ENCODE measurements at places on chromosomes 4 and X.
A peak's percentile ranks its signal among the peaks of the same experiment; 100 is the strongest.

DNA sequence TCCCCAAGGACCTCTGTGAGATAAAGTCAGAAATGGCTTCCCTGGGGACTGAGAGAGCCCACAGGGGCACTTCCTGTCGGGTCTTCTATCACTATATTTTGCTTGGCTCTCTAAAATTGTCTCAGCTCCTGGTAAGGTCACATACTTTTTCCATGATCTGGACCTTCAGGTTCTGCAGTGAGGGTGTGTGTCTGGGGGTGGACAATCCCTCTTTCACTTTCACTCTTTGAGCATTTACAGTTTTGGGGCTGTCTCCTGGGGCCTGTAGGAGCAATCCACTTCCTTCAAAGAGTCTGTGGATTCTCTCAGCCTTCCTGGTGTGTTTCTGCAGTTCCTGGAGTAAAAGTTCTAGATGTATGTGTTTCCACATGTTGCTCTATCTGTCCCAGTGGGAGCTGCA, 335.7 kb downstream of the FSTL5 start:
- peak; percentile 79 for DNase-seq

DNA sequence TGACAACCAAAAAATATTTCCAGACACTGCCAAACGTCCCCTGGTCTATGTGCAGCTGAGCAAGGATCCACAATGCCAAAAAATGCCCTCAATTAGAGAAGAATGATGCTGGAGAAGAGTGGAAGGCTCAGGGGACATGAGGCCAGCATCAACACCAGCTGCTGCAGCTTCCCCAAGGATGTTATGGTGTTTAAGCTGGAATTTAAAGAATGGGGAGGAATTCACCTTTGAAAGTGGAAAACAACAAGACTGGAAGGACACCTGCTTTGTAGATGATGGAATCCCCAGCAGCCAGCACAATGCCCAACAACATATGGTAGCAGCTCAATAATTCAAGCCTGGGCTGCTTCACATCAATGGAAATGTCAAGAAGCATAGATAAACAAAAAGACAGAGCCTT, 20.3 kb upstream of the SMPX start:
- no peak for DNase-seq

DNA sequence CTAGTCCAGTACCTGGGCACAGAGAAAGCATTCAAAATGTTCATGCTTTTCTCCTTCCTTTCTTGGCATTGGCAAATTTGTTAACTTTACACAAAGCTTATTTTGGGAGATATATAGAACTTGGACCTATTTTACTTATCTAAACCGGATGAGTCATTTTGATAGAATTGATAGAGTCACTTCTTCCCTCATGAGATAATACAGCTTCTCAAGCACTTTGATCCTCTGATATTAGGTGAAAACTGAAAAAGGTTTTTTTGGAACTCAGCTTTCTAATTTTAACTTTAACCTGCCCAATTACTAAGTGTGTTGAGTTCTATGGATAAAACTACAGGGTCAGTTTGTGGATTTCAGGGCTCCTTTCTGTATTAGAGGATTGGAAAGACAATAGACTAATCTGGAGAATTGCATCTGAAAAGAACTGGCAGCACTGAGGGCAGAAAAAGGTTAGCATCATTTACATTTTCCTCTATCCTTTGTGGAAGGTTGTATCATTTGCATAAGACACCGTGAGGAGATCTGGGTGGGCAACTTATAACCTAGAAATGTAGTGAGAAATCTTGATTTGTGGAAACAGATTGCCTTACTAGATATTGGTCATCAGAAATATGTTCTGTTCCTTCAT, 2.4 kb downstream of the WDR44 start:
- no peak for DNase-seq

DNA sequence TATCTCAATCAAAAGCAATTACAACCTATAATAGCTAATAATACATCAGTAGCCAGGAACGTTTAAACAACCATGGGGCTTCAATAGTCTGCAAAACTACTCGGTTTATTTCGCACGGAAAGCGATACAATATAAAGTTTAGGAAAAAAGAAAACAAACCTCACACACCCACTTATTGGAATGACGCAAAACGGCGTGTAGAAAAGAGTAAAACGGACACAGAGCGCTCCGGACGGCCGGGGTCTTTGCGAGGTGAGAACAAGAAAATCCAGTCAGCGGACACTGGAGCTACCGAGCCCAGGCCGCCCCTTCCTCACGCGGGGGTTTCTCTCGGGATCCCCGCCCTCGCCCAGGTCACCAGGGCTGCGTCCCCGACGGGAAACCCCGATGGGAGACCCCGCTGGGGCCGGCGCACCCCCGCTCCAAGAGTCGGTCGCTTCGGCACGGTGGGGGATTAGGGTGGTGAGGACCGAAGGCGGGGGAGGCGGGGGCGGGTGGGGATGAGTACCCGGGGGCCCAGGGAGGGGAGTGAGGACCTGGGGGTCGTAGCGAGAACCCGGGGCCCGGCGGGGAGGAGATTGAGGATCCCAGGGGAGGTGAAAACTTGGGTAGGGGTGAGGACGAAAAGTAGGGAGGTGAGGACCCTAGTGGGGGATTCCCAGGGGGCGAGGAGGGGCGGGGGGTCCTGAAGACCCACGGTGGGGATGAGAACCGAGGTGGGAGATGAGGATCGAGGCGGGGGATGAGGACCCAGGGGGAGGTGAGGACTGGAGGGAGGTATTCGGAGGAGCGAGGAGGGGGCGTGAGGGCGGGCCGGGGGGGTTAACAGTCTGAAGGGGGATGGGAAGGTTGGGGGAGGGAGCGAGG, 737 bp downstream of the NELFA start:
- DNase-seq: peak; percentile 15

DNA sequence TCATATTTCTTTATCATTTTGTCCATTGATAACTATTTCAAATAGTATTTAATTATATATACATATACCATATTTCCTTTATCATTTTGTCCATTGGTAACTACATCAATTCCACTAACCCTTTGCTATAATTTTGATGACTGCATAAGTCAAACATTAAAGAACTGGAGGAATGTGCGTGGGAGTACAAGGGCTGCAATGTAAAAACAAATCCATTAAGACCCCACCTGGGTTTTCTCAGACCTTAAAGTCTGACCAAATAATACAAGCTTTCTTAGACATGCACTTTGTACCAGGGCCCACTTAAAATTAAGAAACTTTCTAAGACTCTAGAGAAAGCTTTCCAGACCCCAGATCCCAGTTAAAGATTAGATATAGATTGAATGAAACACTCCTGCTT, 1622.4 kb upstream of the PCDH10 start:
- no peak for DNase-seq

- DNase-seq: no peak
Measured at GRCh38 chr4:158965226-158965625, 137.7 kb upstream of the RAPGEF2 start.

GRCh38 chr4:107751670-107752069, 31.6 kb upstream of the PAPSS1 start:
- no peak for DNase-seq

GRCh38 chr4:139950568-139950967, 203.4 kb downstream of the MAML3 start:
- peak; percentile 94 for DNase-seq

GRCh38 chrX:132983496-132983895, 25.1 kb upstream of the HS6ST2 start:
- DNase-seq: no peak

DNA sequence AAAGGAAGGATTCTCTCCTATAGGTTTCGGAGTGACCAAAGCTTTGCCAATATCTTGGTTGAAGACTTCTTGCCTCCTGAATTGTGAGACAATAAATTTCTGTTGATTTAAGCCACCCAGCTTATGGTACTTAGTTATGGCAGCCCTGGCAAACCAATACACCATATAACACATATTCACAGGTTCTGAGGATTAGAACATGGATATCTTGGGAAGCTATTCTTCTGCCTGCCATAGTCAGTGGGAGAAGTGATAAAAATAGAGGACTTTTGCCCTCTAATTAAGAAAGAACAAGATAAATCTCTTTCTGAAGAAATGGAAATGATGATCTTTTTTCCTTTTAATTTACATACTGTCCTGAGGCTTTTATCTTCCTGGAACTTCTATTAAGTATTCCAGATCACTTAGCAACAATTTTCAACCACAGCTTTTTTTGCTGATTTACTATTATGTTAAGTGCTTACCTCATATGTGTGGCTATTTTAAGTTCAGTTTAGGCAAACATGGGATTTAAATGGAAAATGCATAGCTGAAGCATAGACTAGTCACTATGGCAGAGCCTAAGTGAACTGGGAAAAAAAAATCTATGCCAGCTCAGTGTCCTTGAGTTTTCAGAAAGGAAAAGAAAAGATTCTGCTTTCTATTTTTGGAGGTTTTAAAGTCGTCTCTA, 381.7 kb downstream of the STPG2 start:
- no peak for DNase-seq

GRCh38 chr4:105894660-105895582, at the start of gene NPNT:
TSS of gene NPNT (plus strand) at chr4:105895471. CDS start at chr4:105895653, 182 bp downstream.
- no peak for DNase-seq

GRCh38 chrX:142068365-142068764, 136.7 kb downstream of the MAGEC2 start:
- no peak for DNase-seq

GRCh38 chrX:3521396-3521795, 174.9 kb upstream of the MXRA5 start:
- DNase-seq: no peak

GRCh38 chr4:67125636-67126514, 419.4 kb downstream of the CENPC start:
- DNase-seq: peak; percentile 30

DNA sequence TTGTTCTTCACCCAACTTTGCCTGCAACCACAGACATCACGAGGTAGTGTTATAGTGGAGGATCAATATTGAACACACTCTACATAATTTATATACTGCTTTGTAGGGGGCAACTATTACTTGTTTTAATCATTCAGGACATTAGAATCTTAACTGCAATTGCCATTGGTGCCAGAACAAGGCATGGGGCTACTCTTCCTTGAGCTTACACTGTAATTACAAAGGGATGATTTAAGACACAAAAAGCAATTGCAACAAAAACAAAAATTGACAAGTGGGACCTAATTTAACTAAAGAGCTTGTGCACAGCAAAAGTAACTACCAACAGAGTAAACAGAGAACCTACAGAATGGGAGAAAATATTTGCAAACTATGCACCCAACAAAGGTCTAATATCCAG, 24.0 kb upstream of the DDX53 start:
- DNase-seq: no peak

GRCh38 chr4:155546451-155546850, 120.2 kb upstream of the GUCY1A1 start:
- DNase-seq: no peak

DNA sequence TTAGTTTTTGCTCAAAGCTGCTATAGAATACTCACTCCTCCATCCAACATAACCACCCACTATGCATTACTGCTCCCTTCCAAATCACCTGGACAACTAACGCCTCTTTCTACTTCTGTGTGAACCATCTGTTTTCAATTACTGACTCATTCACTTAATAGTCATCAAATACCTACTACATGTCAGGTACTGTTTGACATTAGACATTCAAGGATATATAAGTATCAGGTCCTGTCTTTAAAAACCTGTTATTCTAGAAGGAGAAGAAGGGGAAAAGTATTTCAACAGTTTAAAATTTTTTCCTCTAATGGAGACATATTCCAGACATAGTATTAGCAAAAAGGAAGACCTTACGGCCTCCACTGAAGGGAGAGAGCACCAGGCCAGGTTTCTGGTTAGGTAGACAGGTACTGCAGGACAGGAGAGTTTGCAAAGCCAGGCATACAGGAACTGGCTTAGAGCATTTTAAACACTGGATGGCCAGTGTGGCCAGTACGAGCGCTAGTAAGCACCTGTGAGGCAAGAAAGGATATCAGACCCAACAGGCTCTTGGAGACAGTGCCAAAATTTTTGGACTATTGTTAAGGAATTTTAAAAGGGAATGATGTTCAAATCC, 39.0 kb downstream of the SH3RF1 start:
- no peak for DNase-seq

GRCh38 chr4:40749717-40750460, at the start of gene NSUN7:
TSS of gene NSUN7 (plus strand) at chr4:40749955. CDS start at chr4:40750694, 739 bp downstream.
- no peak for DNase-seq

GRCh38 chr4:91035276-91035675, 908.1 kb downstream of the CCSER1 start:
- no peak for DNase-seq

DNA sequence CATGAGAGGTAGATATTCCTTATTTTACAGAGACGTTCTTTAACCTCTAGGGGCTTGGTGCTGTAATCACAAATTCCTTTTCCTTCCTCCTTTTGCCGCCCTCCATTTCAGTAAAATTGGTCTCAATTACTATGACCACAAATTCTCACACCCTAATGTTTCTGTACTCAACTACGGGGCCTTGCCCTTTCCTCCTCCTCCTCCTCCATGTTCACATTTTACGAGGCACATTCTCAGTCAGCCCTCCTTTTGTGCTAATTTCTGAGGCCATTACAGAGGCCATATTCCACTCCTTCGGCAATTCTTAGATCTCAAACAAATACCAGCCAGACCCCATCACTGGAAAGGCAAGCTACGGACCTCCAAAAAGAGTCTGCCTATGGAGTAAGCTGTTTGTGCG, 92.1 kb downstream of the SH3KBP1 start:
- no peak for DNase-seq

DNA sequence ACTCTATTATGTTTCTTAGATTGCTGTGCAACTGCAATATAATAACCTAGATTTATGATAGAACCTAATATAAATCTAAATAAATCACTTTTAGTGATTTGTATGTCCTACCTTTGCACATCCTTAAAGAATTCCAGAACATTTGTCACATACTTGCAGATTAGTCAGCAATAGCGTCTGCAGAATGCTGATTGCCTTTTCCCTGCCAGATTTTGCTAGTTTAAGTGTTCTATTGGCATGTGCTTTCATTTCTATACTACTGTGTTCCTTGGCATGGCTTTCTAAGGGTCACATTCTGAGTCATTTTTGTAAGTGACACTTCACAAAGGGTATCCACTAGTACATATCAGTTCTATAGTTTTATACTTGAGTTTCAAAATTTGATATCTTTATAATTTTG, 303.1 kb upstream of the GIMD1 start:
- DNase-seq: no peak
